ENCODE measurements at places on chromosomes 3 and 15.

DNA sequence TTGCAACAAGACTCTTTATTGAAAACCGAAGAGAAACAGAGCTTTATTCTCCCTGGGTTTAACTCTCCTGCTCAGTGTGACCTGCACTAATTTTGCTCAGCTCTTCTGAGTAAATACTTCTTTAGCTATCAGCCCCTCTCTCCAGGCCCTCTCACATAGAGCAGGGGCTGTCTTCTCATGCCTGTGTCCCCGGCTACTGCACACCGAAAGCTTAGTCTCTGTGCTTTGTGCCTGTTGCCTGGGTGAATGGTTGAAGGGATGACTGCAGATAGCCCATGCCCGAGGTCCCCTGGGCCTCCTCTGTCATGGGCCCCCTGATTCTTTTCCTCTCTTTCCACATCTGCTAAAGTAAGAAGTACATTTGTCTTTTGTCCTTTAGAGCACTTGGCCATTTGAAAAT lies 195.9 kb downstream of the GABRG3 start:
- no peak for DNase-seq

DNA sequence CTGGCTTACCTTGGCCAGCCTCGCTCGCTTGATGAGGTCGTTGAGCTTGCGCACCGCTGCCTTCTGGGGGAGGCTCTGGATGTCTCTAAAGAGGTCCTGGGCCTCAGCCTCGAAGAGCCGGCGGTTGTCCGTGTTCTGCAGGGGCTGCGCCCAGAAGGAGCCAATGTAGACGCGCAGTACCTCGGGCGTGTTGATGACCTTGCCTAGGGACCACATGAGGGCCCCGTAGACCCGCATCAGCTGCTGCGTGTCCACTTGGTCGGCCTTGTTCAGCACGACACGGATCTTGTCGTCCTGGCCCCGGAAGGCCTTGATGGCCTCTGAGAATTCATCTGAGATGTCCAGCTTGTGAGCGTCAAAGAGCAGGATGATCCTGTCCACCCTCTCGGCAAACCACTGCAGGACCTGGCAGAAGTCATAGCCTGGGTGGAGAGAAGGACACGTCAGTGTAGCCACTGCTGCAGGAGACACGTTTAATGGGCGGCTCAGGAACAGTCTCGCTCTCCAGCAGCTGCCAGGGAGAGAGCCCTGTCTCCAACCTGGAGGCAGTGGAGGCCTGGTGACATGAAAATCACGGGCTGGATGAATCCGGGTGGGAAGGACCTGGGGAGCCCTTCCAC lies 25.5 kb upstream of the SPTBN5 start:
- no peak for DNase-seq

DNA sequence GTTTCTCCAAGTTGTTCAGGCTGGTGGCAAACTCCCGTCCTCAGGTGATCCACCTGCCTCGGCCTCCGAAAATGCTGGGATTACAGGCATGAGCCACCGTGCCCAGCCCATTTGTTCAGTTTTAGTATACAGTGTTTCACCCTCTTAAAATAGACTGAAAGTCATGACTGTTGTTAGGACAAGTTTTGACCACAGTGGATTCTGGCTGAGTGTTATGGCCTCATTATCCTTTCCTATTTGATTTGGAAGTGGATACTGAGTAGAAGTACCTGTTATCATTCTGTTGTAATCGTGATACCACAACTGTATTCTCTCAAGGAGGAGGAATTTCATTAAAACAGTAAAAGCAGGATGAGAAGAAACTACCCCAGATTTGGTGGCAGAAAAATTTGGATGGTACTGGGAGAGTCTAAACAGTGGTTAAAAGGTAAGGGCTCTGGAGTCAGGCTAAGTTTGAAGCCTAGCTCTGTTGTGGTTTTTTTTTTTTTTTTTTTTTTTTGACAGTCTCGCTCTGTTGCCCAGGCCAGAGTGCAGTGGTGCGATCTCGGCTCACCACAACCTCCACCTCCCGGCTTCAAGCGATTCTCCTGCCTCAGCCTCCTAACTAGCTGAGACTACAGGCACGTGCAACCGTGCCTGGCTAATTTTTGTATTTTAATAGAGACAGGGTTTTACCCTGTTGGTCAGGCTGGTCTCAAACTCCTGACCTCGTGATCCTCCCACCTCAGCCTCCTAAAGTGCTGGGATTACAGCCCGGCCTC lies 2.6 kb downstream of the MAP2K1 start:
- DNase-seq, result no peak

- DNase-seq, result no peak
Measured at GRCh38 chr3:132245552-132246142, 71.6 kb upstream of the ACP3 start.

GRCh38 chr3:115204475-115204874 lies 57.4 kb upstream of the ZBTB20 start:
- no peak for DNase-seq

DNA sequence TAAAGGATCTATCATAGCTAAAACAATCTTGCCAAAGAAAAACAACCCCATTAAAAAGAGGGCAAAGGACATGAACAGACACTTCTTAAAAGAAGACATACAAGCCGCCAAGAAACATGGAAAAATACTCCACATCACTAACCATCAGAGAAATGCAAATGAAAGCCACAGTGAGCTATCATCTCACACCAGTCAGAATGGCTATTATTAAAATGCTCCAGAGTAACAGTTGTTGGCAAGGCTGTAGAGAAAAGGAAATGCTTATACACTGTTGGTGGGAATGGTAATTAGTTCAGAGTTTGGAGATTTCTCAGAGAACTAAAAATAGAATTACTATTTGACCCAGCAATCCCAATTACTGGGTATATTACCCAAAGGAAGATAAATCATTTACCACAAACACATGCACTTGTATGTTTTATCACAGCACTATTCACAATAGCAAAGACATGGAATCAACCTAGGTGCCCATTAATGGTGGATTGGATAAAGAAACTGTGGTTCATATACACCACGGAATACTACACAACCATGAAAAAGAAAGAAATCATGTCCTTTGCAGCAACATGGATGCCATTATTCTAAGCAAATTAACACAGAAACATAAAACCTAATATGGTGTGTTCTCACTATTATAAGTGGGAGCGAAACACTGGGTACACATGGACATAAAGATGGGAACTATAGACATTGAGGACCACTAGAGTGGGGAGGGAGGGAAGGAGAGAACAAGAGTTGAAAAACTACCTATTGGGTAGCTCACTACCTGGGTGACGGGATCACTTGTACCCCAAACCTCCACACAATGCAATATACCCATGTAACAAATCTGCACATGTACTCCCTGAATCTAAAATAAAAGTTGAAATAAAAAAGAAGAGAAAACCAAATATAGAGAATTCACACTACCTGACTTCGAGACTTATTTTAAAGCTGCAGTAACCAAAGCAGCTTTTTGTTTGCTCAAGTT lies 32.6 kb downstream of the ITGA11 start:
- DNase-seq, result no peak

- DNase-seq, result no peak
Measured at GRCh38 chr15:82228750-82229149, 33.8 kb downstream of the EFL1 start.

DNA sequence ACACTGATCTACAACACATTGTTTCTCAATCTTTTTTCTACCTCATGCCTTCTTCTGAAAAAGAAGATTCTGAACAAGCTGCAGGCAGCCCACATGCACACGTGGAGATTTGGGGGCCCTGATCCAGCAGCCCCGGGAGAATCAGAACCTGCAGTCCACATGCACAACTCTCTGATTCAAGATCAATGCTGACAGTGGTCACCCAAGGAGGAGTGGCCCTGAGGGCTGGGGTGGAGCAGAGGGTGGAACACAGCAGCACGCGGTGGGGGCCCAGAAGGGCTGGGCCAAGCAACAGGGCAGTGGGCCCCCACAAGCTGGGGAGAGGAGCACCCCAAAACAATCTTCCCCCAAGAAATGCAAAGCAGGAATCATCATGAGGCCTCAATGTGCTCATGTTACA lies 202.1 kb upstream of the NSMCE3 start:
- DNase-seq, result no peak

GRCh38 chr3:116020989-116021388 lies 397.7 kb downstream of the GAP43 start:
- DNase-seq, result no peak

- DNase-seq, result no peak
Measured at GRCh38 chr15:67361100-67361499, 106.5 kb downstream of the IQCH start.

GRCh38 chr3:43859766-43860165 lies 169.0 kb downstream of the ABHD5 start:
- DNase-seq, result no peak

- no peak for DNase-seq
Measured at GRCh38 chr15:78392430-78392829, 45.6 kb upstream of the IREB2 start.

DNA sequence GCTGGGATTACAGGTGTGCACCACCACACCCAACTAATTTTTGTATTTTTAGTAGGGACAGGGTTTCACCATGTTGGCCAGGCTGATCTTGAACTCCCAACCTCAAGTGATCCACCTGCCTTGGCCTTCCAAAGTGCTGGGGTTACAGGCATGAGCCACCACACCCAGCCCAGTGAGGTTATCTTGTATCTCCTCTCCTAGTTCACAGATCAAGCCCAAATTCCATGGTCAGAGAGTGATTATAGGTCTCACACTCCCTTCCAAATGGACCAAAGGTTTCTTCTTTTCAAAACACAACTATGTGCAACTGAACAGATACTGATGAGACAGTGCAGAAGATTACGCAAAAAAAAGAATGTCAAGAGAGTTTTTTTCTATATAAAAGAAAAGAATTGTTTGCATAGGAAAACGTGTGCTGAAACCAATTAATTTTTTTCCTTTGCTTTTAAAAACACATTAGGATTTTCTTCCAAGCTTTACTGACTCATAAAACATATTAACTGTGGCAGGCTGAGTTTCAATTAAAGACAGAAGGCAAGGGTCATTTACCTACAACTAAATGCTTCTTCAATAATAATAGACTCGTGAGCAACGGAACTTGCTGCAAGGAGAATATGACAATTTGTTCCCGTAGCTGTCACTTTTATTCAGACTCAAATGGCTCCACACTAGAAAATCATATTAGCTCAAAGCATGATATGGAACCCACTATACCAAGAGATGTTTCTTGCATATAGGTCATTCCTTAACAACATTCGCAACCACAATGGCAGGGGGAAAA lies 30.4 kb upstream of the THUMPD3 start:
- DNase-seq, result no peak

GRCh38 chr3:11924518-11924917 lies 77.8 kb upstream of the TAMM41 start:
- DNase-seq, result no peak

- no peak for DNase-seq
Measured at GRCh38 chr3:103992469-103992868, 1374.2 kb upstream of the ALCAM start.
